Activated T-cell treated with anti-CD3 and anti-CD28 coated beads for 24 hours (primary cell): ENCODE measurements at places on chromosomes 3 and 15.

GRCh38 chr3:76586471-76586870 is 453.4 kb upstream of the ROBO2 start:
- DNase-seq: no peak

GRCh38 chr3:125025642-125026041 is 30.2 kb downstream of the HEG1 start:
- DNase-seq: no peak

GRCh38 chr3:134326760-134327593 is 47.3 kb downstream of the AMOTL2 start:
- DNase-seq: no peak

GRCh38 chr3:134824791-134825190 is 29.7 kb downstream of the EPHB1 start:
- no peak for DNase-seq

DNA sequence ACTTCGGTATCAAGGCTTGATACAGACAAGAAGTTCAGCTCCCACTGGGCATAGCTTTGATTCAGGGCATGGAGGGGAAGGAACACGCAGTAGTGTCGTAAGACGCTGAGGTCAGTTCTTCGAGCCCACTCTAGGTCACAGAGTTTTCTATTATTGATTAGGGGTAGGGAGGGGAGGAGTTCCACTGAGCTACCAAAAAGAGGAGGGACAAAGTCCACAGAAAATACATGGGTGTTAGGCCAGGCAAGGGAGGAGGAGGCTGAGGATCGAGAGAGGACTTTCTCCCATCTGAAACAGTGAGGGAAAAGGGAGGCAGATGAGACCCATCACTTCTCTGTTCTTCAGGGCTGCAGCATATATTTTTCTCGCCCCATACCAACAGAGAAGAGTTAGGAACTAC is 75.1 kb upstream of the GUCA1C start:
- no peak for DNase-seq

DNA sequence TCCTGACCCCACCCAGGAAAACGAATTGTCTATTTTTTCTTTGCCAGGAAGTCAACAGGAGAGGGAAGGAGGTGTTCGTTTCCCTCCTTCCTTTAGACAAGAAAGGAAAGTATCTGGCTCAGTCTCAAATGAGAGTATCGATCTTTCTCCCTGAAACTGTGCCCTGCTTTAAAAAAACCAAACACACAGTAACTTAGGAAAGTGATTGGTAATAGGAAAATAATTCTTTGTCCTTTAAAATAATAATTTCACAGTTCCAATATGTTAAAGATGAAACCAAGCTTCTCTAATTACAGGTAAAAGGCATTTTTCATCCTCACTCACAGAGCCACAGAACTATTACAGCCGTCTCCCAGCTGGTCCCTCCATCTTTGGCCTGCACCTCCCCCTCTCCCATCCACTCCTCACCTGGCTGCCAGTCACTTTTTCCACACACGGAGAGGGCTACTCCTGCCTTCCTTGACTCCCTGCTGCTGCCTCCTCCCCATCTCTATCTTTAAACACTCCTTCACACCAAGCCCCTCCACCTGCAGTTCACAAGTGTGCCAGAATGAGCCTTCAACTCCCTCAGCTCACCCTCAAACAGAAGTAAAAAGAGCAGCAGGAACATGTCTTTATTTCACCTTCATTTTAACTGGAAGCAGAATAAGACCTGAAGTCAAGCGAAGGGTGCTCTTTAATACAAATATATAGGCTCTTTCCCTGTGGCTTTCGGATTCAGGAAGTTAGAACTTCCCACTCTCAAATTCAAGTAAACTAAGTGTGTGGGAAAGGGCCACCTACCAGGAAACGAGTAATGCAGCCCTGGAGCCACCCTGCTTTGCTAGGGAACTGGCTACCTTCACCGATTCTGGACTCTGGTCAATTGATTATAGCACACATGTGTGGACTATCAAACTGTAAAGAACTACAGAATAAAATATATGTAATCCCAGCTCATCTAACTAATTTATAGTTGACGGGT is 116.4 kb downstream of the SENP2 start:
- no peak for DNase-seq

- peak; percentile 87 for DNase-seq
These were observed at the start of gene RPL22L1 for GRCh38 chr3:170869645-170870593. TSS of gene RPL22L1 (minus strand) at chr3:170870195. CDS start at chr3:170870167, 28 bp downstream.
